ENCODE measurements at places on chromosomes 5 and 9.

GRCh38 chr5:179150011-179150410 lies 89.8 kb downstream of the ZNF354C start:
- no peak for DNase-seq

DNA sequence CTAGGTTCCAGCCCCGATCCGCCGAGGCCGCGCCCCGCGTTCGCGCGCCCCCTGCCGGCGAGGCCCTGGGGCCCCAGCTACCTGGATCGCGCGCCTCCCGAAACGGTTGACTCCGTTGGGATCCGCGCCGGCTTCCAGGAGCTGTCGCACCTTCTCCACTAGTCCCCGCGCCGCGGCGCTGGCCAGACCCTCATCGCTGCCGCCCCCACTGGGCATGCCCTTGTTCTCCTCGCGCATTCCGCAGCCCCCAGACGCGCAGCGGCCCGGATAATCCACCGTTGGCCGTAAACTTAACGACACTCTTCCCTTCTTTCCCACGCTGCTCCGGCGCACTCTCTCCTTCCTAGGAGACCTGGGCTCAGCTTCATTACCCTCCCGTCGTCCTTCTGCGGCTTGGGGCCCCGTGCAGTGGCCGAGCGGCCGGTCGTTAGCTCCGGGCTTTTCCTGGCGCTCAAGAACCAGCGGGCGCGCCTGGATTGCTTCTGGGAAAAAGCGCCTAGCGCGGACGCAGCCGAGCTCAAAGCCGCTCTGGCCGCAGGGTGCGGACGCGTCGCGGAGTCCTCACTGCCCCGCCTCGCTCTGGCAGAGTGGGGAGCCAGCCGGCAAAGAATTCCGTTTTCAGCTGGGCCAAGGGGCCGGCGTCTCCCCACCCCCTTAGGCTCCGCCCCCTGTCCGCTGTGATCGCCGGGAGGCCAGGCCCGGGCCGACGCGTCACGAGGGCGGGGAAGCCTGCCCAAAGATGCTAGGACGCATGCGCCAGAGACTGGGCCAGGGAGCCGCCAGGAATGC lies at the start of gene CDKN2B:
Gene CDKN2B (minus strand): TSS at position 589 of the 789 bp plus-strand sequence. CDS start 352 bp downstream, at position 237.
- peak; percentile 96 for DNase-seq

DNA sequence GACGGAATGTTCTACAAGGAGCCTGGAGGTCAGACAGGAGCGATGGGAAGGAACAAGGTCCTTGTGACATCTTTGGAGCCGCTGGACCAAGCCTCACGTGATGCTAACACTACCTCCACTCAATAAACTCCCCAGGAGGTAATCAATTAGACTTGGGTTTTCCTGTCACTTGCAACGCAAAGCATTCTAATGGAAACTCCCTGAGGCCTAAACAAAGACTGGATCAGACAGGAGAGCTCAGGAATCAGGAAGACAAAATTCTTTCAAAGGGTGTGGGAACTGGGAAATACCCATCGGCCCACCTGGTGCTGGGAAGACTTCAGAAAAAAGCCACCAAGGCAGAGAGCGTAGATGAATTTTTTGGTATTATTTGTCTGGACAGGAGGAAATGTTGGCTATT lies 22.3 kb upstream of the UNC5A start:
- no peak for DNase-seq

GRCh38 chr9:135085830-135086546 lies 1.5 kb upstream of the OLFM1 start:
- DNase-seq, result peak; percentile 93

DNA sequence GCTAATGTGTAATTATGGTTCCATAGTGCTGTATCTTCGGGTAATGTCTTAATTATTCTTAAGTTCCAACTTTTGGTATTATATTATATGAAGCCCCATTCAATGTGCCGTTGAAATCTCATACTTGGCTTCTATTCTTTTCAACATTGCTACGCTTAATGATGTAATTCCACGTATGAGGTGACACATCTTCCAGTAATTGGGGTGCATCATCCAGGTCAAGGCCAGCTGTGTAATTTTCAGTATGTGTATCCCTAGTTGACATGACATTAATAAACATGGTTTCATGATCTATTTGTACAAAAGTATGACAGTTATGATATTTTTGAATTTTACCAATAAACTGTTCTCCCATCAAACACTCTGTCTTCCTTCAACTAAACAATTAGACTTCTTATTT lies 546.3 kb downstream of the CTNND2 start:
- DNase-seq, result no peak

- no peak for DNase-seq
Measured at GRCh38 chr9:123421801-123422455, 65.9 kb downstream of the CRB2 start.

Measured in mesothelial cell of epicardium (in vitro differentiated cells).